Activated T-helper 2 cell treated with anti-CD3 and anti-CD28 coated beads, Interferon-gamma antibody, Interleukin-2, Interleukin-4, amounts not matched to agents 10 μg/mL and 5 μg/mL and 100 μg/mL, durations not matched to agents 14 hours and 24 hours and 36 hours (primary cell): ENCODE measurements at places on chromosomes 2 and 18.

- no peak for DNase-seq
Observed at GRCh38 chr2:72803151-72803550, 22.7 kb downstream of the EXOC6B start.

DNA sequence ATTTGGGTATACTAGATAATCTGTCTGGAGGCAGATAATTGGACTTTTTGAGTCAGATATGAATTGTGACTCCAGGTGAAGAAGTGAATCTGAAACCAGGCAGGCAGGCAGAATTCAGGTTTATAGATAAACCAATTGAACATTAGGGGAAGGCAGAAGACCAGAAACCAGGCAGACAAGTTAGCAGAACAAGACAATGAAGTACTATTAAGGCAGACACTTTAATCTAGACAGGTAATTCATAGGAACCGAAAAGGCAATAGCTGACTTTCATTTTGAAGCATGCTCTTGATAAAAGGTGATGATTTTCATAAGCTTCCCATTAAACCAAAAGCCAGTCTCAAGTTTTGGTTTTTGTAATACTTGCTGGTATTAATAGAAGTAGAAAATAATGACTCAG, 19.3 kb upstream of the SLC4A10 start:
- DNase-seq = no peak

DNA sequence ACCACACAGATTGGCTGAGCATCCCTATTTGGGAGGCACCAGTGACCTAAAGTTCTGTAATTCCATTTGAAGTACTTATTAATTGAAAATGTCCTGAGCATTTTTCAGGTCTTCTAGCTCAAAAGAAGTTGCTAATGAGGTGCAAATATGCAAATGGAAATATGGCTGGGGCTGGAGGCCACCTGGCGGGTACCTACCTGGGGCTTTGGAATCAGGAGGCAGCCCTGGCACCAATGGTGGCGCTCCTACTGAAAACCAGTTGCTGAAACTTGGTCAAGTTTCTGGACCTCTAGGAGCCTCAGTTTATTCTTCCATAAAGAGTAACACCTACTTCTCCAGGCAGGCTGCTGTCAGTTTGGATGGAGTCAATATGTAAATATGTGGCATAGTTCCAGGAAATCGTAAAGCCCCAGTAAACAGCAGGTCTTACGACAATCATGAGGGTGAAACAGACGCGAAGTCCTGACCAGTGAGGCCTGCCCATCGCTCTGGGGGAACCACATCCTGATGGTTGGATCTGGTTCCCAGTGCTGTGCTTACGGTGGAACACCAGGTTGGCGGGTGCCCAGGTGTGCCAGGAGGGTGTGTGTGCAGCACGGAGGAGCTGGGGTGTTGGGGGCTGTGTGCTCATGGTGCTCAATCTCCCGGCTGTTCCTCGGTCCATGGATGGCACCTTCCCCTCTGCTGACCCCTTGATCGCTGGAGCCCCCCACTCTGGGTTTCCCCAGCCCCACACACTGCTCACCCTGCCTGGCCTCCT, 186.1 kb downstream of the TWIST2 start:
- DNase-seq = no peak

GRCh38 chr18:27652480-27653121, 467.5 kb upstream of the CHST9 start:
- no peak for DNase-seq

DNA sequence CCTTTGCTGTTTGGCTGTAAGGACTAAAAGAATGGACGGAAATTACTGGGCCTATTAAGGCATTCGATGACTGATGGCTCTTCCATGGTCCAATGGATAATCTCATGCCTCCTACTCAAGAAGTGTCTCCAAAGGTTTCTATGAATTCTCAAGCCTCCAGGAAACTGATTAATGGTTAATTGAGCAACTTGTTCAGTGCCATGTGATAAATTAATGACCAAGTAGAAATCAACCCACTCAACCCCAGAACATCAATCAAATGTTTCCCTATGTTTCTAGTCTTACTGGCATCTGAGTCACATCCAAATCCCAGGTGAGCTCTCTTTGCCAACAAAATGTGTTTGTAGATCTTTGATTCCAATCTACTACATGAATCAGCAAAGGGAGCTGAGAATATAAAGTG, 103.6 kb downstream of the NXPH2 start:
- no peak for DNase-seq

- DNase-seq = no peak
Observed at GRCh38 chr2:66125951-66126350, 309.0 kb upstream of the MEIS1 start.

DNA sequence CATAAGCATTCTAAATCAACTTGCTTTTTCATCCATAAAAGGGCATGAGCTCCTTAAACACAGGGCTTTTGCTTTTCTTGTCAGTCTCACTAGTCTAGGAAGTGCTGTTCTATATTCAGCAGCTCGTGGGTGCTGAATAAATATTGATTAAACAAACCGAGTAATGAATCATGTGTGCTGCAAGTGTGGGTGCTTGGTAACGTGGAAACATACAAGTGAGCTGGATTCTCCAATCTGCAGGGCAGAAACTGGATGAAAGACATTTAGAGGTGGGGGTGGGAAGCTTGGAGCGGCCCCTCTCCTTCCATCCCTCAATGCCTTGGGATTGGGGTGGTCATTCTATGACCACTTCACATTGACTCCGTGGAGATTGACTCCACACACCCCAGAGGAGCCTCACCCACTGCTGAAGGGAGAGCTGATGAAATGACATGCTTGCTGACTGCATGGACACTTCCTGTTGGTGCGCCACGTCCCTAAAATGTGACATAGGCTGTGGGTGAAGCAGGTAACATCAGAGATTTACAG, 114.6 kb downstream of the DOCK10 start:
- peak; percentile 64 for DNase-seq

DNA sequence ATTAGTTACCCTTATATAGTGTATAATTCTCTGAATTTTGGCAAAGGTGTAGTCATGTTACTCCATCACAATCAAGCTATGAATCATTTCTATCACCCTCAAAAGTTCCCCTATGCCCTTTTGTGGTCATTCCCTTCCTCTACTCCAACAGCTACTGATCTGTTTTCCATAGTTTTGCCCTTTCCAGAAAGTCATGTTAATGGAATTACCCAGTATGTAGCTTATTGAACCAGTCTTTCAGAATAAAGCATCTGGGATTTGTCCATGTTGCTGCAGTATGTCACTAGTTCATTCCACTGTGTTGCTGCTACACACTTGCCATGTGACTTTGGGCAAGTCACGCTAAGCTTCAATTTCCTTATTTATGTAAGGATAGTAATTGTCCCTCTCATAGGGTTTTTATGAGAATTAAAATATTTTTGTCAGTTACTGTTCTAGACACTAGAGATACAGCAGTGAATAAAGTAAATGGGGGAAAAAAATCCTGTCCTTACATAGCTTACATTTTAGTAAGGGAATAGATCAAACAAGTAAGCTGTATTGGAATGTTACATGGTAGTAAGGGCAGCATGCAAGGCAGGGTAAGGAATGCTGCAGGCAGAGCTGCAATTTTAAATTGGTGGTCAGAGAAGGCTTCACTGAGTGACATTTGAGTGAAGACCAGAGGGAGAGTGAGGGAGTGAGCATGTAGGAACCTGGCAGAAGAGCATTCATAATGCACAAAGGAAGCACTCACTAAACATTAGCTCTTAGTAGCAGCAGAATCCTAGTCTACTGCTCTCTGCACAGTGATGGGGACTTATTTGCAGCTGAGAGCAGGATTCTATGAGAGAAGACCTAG, 80.3 kb upstream of the TSPYL6 start:
- DNase-seq = no peak
